Activated CD4-positive, CD25-positive, alpha-beta regulatory T cell treated with anti-CD3 and anti-CD28 coated beads, Interleukin-2, amount 50 U/mL, for 72 hours (primary cell): ENCODE measurements at places on chromosomes 1 and 21.

DNA sequence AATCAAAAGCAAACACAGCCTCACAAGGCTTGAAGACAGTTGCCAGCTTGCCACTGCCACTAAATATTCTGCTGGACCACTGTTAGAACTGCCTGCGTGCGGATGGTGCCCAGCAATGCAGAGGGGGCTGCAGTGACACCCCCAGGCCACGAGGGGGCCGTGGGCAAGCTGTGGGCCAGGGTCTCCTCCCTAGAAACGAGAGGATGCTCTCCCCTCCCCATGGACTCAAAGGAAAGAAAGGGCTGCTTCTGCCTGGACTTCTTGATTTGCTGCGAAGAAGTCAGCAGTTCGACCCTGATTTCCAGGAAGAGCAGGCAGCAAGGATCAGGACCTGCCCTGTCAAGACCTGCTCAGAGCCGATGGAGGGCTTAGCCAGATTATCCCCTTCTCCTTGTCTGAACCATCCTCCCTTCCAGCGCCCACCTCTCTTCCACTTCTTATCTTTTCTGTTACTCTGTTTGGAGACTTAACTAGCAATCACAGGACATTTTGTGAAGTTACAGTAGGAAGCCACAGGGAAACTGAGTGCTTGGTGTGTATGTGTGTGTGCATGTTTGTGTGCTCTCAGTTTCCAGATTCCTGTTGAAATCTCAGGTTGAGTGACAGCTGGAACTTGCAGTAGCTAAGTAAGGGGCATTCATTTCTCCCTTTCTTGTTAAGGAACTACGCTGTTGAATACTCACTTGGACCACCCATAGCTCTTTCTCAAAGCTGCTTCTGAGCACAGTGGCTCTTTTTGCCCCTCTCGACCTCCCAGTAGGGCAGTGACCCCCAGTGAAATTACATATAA lies 2.7 kb downstream of the MAN1C1 start:
- peak; percentile 61 for DNase-seq

GRCh38 chr1:175978476-175978875 lies 228.6 kb downstream of the COP1 start:
- no peak for DNase-seq

DNA sequence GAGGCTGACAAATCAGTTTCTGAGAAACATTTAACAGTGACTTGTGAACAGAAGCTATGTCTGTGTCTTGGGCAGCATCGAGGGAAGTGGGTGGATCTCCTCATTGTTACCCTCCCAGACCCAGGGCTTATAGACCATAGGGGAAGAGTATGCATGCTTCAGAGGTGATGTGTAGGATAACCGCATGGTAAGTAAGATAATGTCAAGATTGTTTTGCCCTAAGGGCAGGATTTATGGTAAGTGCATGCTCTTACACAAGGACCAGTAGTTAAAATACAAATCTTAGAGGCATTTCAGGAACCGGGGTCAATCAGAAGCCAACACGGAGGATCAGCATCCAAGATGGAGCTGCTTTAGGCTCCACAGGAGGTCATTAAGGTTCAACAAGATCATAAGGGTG lies 7.7 kb upstream of the PRMT2 start:
- DNase-seq, result no peak

- no peak for DNase-seq
These were observed 66.8 kb upstream of the DISP3 start for GRCh38 chr1:11412141-11412540.

DNA sequence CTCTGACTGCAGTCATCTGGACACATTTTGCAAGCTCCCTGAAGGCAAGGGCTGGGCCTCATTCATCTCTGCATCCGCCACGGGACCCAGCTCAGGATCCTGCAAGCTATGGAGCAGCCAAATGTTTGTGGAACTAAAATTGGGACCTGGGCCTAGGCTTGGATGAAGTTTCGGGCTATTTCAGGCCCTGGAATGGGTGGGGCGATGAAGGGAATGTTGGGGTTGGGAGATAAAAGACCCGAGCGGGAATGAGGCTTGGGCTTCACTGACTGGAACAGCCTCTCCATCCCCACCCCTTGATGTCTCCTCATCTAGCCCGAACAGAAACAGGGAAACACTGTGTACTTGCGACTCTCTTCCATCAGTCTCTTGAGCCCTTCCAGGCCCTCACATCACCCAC lies 7.3 kb upstream of the AHCYL1 start:
- no peak for DNase-seq

DNA sequence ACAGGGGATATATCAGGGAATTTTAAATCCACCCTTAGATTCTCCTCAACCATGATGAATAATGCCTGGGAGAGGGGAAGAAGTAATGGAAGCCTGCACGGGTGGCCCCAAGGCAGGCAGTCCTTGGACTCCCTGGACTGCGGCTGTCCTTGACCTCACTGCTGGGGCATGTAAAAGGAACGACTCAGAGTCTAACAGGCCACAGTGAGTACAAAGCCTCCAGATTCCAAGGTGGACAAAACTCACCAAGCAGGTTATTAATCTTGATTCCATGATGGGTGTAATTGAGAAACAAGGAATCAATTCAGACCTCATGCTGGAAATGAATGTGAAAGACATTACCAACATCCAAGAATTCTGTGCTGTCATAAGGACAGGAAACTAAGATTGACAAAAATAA lies 13.0 kb upstream of the ARHGAP29 start:
- DNase-seq, result no peak

GRCh38 chr1:110011527-110012041 lies 22.8 kb upstream of the STRIP1 start:
- no peak for DNase-seq

DNA sequence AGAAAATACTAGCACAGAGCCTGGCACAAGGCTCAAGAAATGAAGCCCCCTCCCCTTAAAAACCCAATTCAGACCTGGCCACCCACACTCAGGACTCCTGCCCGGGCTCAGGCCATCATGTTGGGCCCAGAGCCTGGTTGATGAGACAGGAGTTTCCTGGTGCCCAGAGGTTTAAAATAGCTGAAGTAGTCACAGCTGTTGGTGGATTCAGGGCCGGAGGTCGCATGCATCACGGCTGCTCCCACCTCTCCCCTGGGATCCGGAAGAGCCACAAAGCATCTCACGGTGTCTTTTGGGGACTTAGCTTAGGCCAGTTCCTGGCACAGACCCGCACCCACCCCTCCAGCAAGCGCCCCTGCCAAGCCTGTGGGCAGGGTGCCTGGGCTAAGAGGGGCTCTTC lies 2.6 kb upstream of the PADI2 start:
- no peak for DNase-seq

GRCh38 chr1:158186180-158186579 lies 5.5 kb downstream of the CD1D start:
- no peak for DNase-seq

- no peak for DNase-seq
These were observed 511.2 kb downstream of the USP25 start for GRCh38 chr21:16241016-16241415.

DNA sequence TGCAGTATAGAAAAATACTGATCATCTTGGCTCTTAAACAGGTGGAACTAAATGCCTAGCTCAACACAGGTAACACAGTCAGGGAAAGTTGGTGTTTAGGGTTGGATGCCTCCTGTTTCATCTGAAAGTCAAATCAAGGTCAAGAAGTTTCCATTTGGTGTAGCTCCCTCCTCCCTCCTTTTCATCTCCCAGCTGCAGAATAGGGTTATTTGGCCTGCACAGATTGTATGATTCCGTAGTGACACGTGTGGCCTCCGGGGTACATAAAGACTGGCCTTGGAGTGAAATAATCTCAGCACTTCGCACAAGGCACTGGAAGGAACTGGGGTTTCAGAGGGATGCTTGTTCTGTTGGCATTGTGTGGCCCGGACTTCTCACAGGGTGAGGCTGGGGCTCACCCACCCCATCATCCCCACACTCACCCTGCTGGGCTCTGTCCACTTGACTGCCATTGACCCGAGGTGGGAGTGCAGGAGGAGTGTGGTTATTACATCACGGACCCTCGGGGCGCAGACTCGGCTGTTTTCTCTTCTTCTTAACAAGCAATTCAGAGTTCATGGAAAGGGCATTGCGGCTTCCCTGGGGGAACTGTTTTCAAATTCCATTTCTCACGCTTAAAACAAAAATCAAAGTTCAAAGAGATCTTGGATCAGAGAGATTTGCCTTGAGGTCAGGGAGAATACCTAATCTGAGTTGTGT lies 18.4 kb downstream of the IGSF5 start:
- no peak for DNase-seq

DNA sequence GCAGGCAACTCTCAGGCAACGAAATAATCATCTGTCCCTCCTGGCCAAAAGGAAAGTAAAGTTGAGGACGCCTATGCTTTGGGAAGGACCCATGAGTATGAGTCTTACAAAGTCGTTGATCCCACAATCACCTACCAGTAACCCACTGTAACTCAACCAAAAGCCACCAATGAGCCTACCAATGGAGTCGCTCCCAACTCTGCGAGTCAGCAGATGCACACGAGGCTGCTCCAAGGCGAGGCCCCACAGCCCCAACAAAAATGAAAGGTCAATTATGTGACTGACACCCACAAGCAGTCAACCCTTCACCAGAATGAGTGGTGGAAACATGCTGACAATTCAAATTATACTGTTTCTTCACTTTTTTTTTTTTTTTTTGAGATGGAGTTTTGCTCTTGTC lies 12.0 kb downstream of the SETD4 start:
- no peak for DNase-seq

- no peak for DNase-seq
These were observed 42.3 kb downstream of the KRTAP10-1 start for GRCh38 chr21:44497703-44498126.

GRCh38 chr1:203408486-203409481 lies 57.9 kb upstream of the FMOD start:
- no peak for DNase-seq

GRCh38 chr1:206521127-206521526 lies 13.8 kb downstream of the RASSF5 start:
- no peak for DNase-seq

DNA sequence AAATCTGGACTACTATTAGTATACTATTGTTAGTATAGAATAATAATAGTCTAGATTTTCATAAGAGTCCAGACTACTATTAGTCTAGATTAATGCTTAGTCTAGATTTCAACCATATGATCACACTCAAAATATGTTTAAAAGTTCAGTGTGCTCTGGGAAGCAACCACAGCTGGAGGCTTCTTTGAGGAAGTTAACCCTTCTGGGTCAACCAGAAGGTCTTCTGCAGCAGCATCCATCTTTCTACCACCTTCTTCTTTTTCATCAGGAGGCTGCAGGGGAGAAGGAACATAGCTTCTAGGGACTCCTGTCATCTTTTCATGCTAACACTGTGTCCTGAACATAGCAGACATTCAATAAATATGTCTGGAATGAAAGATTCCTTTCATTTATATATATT lies 51.2 kb upstream of the DNAJC6 start:
- DNase-seq, result no peak

- DNase-seq, result no peak
These were observed 171.5 kb upstream of the PALMD start for GRCh38 chr1:99474350-99474893.

DNA sequence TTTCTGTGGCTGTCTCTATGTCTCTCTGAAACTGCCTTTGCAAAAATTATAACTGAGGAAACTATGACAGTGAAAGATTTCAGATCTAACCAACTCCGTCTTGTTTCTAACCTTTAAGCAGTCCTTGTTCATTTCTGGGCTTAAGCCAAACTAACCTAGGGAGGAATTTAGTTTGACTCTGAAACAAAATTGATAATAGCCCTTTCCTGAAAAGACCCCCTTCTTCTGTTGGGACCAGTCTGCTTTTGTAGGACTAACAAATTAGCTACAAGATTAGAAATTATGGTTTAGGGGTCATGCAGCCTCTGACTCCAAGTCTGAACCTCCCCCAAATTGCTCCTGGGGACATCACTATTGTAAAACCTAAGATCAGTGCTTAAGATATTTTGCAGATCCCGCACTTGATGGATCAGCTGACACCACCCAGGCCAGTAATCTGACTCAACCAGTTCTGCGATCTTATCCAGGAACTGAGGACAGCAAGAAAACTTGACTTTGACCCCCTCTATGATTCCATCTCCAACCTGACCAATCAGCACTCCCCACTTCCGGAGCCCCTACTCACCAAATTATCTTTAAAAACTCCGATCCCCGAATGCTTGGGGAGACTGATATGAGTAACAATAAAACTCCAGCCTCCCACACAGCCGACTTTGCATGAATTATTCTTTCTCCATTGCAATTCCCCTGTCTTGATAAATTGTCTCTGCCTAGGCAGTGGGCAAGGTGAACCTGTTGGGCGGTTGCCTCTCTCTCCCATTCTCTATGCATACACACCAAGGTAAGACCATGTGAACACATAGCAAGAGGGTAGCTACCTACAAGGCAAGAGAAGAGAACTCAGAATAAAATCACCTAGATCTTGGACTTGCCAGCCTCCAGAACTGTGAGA lies 11.1 kb upstream of the TRIM63 start:
- no peak for DNase-seq

- DNase-seq, result no peak
These were observed 878.4 kb upstream of the NEGR1 start for GRCh38 chr1:73160759-73161158.

GRCh38 chr1:68811806-68812205 lies 314.9 kb upstream of the DEPDC1 start:
- DNase-seq, result no peak

GRCh38 chr1:217484871-217485270 lies 146.0 kb downstream of the GPATCH2 start:
- no peak for DNase-seq

DNA sequence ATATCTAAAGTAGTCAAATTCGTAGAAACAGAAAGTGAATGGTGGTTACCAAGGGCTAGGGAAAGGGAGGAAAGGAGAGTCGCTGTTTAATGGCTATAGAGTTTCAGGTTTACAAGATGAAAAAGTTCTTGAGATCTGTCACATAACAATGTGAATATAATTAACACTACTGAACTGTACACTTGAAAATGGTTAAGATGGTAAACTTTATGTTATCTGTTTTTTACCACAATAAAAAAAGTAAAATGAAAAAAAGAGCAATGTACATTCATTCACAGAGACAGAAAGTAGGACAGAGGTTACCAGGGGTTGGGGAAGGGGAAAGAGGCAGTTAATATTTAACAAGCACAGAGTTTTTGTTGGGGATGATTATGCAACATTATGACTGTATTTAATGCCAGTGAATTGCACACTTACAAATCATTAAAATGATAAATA lies 53.3 kb upstream of the SEC16B start:
- no peak for DNase-seq

- no peak for DNase-seq
These were observed 365.9 kb downstream of the PTPRU start for GRCh38 chr1:29602203-29602602.

- DNase-seq, result no peak
These were observed 565 bp downstream of the WLS start for GRCh38 chr1:68231627-68232288.

GRCh38 chr1:234396871-234397270 lies 23.6 kb downstream of the COA6 start:
- DNase-seq, result no peak

DNA sequence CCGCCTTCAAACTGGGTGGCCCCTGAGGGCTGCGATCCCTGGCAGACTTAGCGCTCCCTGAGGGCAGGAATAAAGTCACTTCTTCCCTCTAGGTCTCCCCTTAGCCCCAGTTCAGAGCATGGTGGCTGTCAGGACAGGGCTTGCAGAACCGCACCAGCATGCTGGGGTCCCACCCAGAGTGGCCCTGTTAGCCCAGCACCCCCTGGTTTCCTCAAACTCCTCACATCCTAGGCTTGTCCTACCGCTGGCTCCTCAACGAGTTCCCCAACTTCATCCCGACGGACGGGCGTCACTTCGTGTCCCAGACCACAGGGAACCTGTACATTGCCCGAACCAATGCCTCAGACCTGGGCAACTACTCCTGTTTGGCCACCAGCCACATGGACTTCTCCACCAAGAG lies 15.8 kb downstream of the CNTN2 start:
- DNase-seq, result no peak

GRCh38 chr1:24857507-24858133 lies 72.5 kb downstream of the RUNX3 start:
- no peak for DNase-seq

- no peak for DNase-seq
These were observed 53.9 kb downstream of the SPSB1 start for GRCh38 chr1:9346566-9346965.
